ENCODE measurements at places on chromosomes 1 and 21. TPM values are rescaled to one million over a fixed set of nuclear protein-coding genes. Genes with fewer than 3 reads are reported as not detected.

GRCh38 chr1:230067871-230068620 is 1.0 kb downstream of the GALNT2 start:
- DNase-seq, result peak; percentile 32

DNA sequence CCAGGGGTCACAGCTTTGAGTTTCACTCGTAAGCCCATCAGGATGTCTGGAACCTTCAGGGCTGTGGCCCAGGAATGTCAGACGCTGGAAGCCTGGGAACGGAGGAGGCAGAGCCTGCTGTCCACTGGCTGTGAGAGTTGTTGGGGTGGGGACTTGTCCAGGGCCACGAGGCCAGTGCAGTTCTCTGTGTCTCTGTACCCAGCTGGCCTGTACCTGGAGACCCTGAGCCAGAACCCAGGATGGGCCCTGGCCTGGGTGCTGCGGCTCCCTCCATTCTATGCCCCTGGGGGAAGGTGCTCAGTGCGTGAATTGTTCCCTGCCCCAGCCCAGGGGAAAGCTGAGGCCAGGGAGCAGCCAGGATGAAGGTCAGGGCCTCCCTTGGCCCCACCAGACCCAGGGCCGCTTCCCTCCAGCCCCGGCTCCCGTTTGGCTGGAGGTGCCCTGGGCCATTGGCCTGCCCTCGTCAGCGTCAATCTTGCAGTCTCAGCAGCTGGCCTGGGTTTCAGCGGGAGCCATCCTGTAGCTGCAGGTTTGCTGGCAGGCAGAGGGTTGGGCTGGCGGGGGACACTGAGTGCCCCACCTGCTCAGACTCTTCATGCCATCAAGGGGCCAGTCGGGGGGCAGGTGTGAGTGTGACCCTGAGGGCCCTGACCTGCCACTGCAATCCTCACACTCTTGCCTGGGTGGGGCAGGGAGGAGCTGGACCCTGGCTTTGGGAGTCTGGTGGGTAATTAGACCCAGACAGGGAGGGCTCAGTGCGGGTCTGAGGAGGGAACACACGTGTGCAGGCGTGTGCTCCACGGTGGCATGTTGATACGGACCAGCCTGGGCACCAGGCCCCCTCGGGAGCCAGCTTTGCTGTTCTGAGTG is 724 bp upstream of the CALML6 start:
- DNase-seq, result no peak

Gene ADGRL2
- not detected for polyA plus RNA-seq

Gene TTC24
- polyA plus RNA-seq, result 0.72 TPM

Gene SH2D1B
- 608 TPM for polyA plus RNA-seq

DNA sequence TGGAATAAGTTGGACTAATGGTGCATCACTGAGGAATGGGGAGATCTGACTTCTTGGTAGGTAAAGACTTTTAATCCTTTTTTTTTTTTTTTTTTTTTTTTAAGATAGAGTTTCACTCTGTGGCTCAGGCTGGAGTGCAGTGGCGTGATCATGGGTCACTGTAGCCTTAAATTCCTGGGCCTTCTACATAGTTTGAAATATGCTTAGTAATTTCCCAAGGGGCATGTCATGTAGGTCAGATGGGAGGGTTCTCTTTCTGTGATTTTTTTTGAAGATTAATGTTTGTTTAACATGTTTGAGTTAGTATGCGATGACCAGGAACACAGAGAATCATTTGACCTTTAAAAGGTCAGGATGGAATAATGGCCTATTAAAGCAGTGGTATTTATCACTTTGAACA is 129.1 kb downstream of the S1PR1 start:
- DNase-seq, result no peak

Data from immature natural killer cell (primary cell).